ENCODE measurements at places on chromosomes 1 and 21.
A peak's percentile ranks its signal among the peaks of the same experiment; 100 is the strongest.

- DNase-seq: peak; percentile 54
Measured at GRCh38 chr21:37367703-37368540, 1.3 kb downstream of the DYRK1A start.

DNA sequence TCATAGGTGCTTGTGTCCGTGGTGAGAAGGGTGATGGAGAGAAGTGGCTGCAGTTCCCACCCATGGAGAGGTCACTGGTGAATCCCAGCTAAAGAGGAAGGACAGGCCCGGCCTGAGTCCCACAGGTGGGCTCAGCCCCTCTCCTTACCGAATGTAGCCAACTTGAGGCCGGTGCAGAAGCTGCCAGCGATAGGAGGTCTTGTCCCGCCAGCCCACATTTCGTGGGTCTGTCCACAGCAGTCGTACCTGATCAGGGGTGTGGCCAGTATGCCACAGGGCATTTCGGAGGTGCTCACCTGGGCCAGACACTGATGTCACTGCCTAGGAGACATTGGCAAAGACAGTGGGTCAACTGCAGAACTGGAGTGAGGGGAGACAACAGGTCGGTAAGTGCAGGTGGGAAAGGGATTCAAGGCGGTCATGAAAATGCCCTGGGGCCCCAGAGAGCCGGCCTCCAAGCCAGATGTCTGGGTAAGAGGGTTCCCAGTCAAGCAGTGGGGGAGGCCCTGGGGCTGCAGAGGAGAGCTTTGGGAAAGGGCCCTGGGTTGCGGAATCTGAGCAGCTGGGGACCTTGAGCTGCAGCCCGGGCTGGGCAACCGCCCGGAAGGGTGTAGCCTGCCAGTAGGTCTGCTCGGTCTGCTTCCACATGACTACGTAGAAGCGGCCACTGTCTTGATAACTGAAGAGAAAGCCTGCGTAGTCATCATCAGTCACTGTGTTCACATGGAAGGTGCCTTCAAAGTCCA, 10.6 kb downstream of the THBS3 start:
- no peak for DNase-seq

DNA sequence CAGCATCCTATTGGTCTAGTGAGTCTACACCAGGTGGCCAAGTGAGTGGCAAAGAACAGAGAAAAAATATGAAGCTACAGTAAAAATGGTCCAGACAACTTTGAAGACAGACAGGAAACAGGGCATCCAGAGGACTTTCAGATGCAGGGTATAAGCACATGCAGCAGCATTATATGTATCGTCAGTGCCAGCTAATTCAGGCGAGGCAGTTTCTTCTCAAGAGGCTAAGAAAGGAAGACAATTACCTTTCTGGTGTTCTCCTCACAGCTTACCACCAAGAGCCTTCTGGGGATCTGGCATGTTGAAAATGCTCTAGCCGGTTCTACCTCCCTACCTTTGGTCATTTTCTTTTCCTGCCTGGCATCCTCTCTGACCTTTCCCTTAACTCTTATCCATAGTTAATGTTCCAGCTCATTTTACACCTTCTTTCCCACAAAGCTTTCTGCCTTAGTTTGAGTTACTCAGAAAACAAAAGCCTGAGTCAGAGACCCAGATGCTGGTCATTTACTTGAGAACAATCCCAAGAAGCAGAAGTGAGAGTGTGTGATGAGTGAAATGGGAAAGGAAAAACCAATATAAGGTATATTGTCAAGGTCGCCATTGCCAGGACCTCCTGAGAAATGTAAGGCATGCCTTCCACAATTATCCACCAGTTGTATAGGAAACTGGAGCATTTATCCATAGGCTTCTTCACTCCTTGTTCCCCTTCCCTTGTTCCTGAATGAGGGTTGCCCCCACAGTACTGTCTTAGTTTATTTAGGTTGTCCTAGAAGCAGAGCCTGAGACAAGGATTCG, 444.1 kb downstream of the PLPP3 start:
- no peak for DNase-seq

- DNase-seq: no peak
Measured at GRCh38 chr1:22915816-22916470, 56.7 kb downstream of the LACTBL1 start.

All from LoVo (cell line).